ENCODE measurements at places on chromosomes 3 and 15.

GRCh38 chr15:39472621-39473297 is 108.1 kb upstream of the THBS1 start:
- no peak for DNase-seq

GRCh38 chr3:150830094-150830681 is 67.2 kb upstream of the SIAH2 start:
- peak; percentile 21 for DNase-seq

DNA sequence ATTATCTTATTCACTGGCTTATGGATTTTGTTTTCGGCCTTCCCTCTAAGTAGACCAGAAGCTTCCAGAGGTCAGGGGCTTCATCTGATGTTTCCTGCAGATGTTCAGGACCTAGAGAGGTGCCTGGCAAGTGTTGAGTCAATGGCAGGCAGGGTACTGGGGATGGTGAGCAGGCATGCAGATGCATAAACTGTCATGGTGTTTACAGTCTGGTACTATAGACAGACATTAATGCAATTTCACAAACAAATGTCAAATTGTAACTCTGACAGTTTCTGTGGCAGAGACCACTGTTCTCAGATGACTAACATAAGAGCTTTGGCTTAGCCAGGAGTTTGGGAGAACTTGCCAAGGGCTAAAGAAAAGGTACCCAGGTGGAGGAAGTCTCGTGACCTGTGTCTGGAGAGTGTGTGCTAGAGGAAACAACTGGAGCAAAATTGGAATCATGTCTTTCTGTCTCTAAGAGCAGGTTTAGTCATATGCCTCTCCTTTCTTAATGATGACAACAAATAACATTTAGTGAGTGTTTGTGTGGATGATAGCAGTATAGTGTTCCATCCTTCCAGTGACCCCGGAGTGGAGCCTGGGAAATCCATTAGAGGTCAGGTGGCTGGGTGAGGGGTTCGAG is 53.7 kb upstream of the TRAK1 start:
- DNase-seq: no peak

DNA sequence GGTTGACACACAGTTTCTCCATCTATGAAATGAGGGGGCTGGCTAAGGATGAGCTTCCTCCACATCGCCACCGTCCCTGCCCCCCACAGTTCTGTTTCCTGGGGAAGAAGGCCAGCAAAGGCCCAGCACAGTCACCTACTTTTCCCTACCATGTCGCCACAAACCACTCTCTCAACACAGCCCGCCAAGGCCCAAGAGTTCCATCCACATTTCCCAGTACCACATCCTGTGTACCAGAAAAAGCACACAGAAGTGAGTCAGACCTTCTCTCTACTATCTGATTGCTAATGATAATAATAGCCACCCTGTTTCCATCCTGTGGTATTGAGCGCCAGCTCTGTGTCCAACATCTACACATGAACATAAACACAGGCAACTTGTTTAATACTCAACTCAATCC is 30.3 kb upstream of the C15orf39 start:
- DNase-seq: no peak

GRCh38 chr15:70236341-70237086 is 138.8 kb upstream of the TLE3 start:
- no peak for DNase-seq

GRCh38 chr3:62587169-62587568 is 213.8 kb upstream of the FEZF2 start:
- DNase-seq: no peak

DNA sequence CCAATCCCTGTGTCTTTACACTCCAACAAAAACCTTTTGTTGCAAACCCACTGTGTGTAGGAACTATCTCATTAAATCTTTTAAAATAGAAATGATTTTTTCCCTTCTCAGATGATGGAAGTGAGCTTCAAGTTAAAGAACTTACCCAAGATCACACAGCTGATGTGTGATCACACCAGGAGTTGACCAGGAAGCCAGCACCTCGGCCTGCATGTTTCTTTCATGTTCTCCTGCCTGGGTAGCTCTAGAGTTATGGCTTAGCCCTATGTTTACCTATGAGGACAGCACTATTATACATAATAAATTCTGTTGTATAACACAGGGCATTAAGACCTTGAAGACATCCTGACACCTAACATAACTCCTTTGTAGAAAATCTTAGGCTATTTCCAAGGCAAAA is 132.1 kb upstream of the KLHL25 start:
- no peak for DNase-seq

Data from CD4-positive, alpha-beta T cell (primary cell).